ENCODE measurements at places on chromosomes 7 and 10. TPM values are rescaled to one million over a fixed set of nuclear protein-coding genes. Genes with fewer than 3 reads are reported as not detected.

Gene PDE6C
- polyA plus RNA-seq = not detected

Gene SYT15
- polyA plus RNA-seq = 1.2 TPM

Gene LSM5
- 59.0 TPM for polyA plus RNA-seq

Gene STRIP2
- polyA plus RNA-seq = 1.0 TPM

Gene RADIL
- polyA plus RNA-seq = 0.29 TPM

Gene PUS7
- polyA plus RNA-seq = 5.4 TPM

Gene TPST1
- 4.4 TPM for polyA plus RNA-seq

Gene HYAL4
- polyA plus RNA-seq = not detected

Gene FAM25C
- polyA plus RNA-seq = not detected

Gene PPP1R17
- not detected for polyA plus RNA-seq

Gene NXPH1
- not detected for polyA plus RNA-seq

Gene CCDC172
- not detected for polyA plus RNA-seq

Gene COL26A1
- polyA plus RNA-seq = not detected

Gene PCDH15
- not detected for polyA plus RNA-seq

Gene HOXA2
- 1.8 TPM for polyA plus RNA-seq

Gene TMEM209
- polyA plus RNA-seq = 4.2 TPM

Gene PKD1L1
- 0.25 TPM for polyA plus RNA-seq

Gene FKBP9
- polyA plus RNA-seq = 15.8 TPM

Gene BLVRA
- polyA plus RNA-seq = 58.5 TPM

Gene SH2B2
- 1.4 TPM for polyA plus RNA-seq

Gene EPO
- 0.04 TPM for polyA plus RNA-seq

Gene TET1
- polyA plus RNA-seq = 0.16 TPM

Gene OR2A12
- not detected for polyA plus RNA-seq

Gene CCDC136
- polyA plus RNA-seq = 1.4 TPM

Gene TAC1
- not detected for polyA plus RNA-seq

Gene DUSP5
- polyA plus RNA-seq = 33.8 TPM

Gene CLCN1
- 0.44 TPM for polyA plus RNA-seq

Gene CYP2E1
- 19.3 TPM for polyA plus RNA-seq

Gene RBAK
- polyA plus RNA-seq = 5.5 TPM

Gene ANKRD2
- 0.43 TPM for polyA plus RNA-seq

Gene CD36
- 2.6 TPM for polyA plus RNA-seq

Data from esophagus (tissue), 2 donors.